ENCODE measurements at places on chromosomes 16 and 17. TPM values are rescaled to one million over a fixed set of nuclear protein-coding genes. Genes with fewer than 3 reads are reported as not detected.

DNA sequence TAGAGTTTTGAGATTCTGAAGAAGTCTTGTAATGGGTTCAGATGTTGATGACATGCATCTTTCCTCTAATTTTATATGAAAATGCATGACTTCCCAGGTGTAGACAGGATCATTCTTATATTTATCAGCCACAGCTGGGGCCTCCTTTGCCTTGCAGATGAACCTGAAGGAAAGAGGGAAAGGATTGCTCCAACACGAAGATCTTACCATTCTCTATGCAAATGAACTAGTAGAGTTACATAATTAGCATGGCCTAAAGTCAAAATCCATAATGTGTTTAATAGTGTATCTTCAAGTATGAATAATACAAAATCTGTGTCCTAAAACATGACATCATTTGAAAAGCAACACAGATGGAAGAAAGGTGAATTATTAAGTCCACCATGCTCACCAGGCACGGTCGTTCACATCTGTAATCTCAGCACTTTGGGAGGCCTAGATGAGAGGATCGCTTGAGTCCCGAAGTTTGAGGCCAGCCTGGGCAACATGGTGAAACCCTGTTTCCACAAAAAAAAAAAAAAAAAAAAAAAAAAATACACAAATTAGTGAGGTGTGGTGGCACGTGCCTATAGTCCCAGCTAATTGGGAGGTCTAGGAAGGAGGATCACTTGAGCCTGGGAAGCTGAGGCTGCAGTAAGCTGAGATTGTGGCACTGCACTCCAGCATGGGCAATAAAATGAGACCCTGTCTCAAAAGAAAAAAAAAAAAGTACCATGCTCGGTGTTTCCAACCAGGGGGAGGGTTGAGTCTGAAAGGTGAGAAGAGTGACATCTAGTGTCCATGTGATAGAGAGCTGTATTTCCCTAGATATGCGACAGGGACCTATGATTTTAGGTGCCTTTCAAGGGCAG, 6.3 kb downstream of the VWA3A start:
- DNase-seq, result no peak

DNA sequence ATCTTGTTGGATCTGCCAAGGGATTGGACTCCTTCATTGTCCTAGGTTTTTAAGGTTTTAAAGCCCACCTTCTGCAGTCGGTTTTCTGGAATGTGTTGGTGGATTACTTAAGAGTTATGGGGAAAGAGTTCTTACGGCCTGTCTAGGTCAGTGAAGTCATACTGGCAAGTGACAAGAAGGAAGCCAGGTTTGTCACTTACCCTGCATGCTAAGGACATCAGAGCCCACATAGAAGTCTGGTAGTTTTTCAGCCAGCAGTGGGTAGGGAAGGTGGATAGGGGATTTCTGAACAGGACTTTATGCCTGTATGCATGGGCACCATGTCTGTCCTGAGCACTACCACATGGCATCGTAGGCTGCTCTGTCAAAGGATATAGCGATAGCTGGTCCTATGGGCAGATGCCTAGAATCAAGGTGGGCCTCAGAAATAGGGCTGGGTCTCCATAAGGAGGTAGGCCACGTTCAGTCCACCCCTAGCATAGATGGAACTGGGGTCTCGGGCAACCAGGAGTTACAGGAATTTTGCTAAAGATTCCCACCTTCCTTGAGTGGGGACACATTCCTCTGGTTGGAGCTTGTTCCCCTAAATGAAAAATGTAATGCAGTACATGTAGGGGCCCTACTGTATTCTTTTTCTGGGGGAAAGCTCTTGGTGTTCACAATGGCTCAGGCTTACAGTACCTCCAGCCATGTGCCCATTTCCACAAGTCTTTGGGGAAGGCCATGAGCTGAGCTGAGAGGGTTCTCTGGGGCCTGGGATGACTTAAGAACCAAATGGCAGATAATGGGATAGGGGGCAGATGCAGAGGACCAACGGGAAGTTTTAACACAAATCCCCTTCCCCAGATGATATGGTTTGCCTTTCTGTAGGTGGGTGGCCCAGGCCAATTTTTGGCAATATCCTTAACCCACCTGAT, 27.5 kb downstream of the TRPV2 start:
- no peak for DNase-seq

GRCh38 chr17:77356690-77357201, 216.0 kb downstream of the SEC14L1 start:
- peak; percentile 21 for DNase-seq

DNA sequence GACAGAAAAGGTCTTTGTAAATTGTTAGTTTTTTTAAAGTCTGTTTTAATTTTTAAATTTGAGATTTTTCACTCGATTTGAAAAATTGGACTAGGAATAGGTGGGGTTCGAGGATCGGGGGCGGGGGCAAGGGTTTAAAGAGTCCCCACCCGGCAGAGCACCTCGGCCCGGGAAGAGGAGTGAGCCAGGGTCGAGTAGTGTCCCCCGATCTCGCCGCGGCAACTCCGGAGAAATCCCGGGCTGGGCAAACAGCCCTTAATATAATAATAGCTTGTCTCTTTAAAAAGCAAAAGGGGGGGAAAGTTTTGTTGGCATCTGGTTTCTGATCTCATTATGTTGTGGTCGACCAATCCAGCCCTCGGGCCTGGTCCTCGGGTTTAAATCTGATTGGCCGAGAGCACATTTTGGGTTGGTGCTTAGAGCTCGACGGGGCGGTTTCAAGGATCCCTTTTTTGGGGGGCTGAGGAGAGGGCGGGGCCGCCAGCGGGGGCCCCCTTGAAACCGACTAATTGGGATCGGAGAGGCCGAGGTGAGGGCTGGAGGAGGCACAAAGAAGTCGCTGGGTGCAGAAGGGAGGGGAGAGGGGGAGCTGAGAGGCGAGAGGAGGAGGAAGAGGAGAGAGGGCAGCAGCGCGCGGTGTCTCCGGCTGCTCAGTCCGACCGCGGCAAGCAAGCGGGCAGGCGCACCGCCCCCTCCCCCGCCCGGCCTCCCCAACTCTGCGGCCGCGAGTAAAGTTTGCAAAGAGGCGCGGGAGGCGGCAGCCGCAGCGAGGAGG, at the start of gene FZD2:
Gene FZD2, plus strand, starts transcription at position 653 of the 775 bp plus-strand sequence. CDS start 205 bp downstream, outside the sequence.
- peak; percentile 61 for DNase-seq

- no peak for DNase-seq
Measured at GRCh38 chr17:60599220-60599619, 773 bp upstream of the PPM1D start.

DNA sequence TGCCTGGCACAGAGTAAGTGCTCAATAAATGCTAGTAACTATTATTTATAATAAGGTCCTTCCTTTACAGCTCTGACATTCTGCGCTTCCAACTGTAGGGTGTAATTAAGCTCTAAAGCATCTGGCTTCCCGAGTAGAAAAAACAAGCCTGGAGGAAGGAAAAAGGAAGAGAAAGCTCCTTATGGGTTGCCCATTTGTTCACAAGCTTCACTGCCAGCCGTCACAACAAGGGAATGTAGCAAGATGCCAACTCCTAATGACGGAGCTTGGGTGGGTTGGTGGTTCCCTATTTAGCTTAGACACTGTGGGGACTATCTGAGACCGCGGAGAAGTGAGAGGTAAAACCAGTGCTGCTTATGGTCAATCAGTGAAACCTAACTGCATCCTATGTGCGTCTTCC, 7.3 kb upstream of the RPRML start:
- DNase-seq, result no peak

DNA sequence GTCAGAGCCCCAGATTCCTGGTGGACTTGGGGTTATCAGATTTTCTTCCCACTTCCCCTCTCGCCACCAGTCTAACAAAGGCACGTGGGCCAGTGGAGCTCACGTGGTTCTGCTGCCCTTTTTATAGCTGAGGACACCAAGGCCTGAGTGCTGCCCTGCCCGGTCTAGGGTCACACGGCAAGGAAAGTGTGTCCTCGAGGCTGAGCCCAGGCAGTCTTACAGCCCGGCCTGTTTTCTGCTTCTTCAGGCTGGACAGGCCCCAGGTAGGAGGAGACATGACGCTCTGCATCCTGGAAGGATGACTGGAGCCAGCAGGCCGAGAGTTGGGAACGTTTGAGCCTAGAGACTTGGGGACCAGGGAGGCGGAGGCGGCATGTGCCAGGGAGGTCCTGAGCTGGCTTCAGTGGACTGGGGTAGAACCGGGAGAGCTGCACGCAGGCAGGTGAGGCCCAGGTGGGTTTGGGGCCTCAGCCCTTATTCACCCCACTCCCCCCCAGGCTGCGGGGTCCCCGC, 3.5 kb downstream of the CTRB1 start:
- DNase-seq, result no peak

GRCh38 chr16:68229431-68230175, 6.3 kb downstream of the ESRP2 start:
- DNase-seq, result peak; percentile 57

- DNase-seq, result no peak
Measured at GRCh38 chr17:29252101-29252791, 5.6 kb downstream of the CRYBA1 start.

- no peak for DNase-seq
Measured at GRCh38 chr16:51540259-51540658, 389.2 kb upstream of the SALL1 start.

GRCh38 chr17:41813152-41813680, 412 bp downstream of the FKBP10 start:
- DNase-seq, result no peak

GRCh38 chr17:73630965-73631595, 13.2 kb downstream of the SDK2 start:
- no peak for DNase-seq

DNA sequence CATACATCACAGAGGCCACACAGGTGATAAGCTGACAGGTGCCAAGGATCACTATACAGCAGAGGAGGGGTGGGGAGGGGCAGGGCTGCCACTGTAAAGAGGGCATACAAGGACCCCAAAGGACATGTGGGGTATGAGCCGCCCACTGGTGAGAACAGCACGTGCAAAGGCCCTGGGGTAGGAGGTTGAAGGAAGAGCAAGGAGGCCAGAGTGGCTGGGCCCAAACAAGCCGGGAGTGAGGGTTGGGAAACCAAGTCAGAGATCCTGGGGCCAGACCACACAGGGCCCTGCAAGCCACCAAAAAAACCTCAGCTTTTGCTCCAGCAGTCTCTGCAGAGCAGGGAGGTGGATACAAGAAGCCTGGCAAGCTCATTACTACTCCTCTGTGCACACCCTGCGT, 6.5 kb downstream of the NATD1 start:
- DNase-seq, result no peak

DNA sequence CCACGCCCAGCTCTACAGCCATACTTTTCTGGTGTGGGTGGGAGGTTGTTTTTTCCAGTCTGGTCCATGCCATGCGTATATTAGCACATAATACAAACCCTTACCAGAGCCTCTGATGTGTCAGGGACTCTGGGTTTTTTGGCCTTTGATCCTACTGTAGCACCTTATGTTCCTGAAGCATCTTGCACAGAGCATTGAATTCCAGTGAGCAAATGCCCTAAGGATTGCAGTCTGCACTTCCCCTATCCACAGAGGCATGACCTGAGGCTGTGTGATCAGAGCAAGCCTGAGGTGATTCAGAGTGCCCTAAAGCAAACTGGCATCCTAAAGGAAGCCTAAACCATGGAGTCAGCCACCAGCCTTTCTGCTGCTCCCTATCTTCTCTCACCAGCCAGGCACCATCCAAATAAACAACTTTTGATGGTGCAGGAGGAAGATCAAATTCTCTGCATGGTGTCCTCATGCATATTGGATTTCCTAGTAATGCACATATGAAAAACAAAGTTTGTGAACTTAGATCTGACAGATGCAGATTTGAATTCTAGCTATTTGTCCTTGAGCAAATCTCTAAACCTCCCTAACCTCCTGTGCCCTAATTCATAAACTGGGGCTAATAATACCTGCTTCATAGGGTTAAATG, 41.2 kb upstream of the HAS3 start:
- no peak for DNase-seq

DNA sequence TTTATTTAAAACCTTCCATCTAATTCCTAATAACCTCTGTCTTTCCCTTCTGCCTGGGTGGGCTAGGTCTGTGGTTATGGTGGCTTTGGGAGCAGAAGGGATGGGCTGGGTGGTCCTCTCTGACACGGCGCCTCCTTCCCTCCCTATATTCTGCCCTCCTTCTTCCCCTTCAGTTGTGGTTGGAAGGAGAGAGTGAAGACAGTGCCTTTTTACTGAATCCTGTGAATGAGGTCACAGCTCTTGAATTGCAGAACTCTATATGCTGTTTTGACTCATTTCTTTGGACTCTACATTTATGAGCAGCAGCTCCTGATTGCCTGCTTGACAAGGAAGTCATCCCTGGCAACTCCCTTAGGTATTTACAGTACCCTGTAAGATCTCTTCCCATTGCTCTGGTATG, 256.0 kb upstream of the ELAC2 start:
- DNase-seq, result no peak

DNA sequence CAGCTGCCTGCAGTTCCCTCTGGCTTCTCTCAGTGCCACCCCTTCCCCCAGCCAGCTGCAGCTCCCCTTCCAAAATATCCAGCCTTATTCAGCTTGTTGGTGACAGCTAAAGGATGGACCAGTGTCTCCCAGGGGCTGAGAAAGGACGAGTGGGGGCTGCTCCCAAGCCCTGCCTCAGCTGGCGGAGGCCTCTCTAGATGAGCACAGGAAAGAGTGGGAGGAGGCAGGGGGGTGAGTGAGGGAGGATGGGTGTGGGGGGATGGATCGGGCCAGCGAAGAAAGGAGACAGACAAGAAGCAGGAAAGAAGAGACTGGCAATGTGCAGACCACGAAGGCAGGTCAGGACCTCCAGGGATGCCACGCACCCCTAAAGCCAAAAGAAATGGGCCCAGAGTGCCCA, 17.5 kb downstream of the PIPOX start:
- no peak for DNase-seq

GRCh38 chr16:4663777-4664465, 29.4 kb upstream of the NUDT16L1 start:
- DNase-seq, result no peak

DNA sequence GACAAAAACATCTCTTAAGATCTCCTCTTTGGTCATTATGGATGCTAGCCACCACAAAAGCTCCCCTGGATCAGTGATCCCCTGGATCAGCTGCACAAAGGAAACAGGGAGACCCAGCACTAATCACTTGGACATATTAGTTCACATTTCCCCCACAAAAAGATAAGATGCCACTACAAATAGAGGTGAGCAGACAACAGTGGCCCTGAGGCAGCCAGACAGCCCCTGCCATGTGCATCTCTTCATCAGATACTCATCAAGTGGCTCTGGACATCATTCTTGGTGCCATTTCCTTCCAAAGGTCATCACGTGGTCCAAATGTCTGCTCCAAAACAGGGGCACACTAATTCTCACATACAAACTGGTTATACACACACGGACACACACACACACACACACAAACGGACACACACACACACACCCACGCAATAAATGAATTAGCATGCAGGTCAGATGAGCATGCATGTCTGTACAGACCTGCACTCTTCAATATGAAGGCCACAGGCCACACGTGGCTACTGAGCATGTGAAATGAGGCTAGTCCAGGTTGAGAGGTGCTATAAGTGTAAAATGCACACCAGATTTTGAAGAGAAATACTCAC, 4.1 kb downstream of the USP36 start:
- no peak for DNase-seq

- no peak for DNase-seq
Measured at GRCh38 chr17:41910701-41911391, 7.9 kb downstream of the ACLY start.

FSCN2 gene
- 1.5 TPM for total RNA-seq

PLD6 gene
- 0.21 TPM for total RNA-seq

ARHGAP23 gene
- total RNA-seq, result 70.5 TPM

SDR42E2 gene
- 0.10 TPM for total RNA-seq

C17orf50 gene
- total RNA-seq, result 0.90 TPM

RAD51C gene
- total RNA-seq, result 11.3 TPM

TBC1D3K gene
- total RNA-seq, result not detected

RSKR gene
- 25.1 TPM for total RNA-seq

TBX6 gene
- 2.6 TPM for total RNA-seq

SULT1A2 gene
- 2.8 TPM for total RNA-seq

ERCC4 gene
- total RNA-seq, result 14.3 TPM

PYDC1 gene
- total RNA-seq, result not detected

CA4 gene
- 8.3 TPM for total RNA-seq

CCDC78 gene
- total RNA-seq, result 0.85 TPM

CFAP119 gene
- 5.2 TPM for total RNA-seq

TBC1D3I gene
- 0.23 TPM for total RNA-seq

All from endothelial cell (in vitro differentiated cells).